ENCODE measurements at places on chromosomes 1 and 21.

DNA sequence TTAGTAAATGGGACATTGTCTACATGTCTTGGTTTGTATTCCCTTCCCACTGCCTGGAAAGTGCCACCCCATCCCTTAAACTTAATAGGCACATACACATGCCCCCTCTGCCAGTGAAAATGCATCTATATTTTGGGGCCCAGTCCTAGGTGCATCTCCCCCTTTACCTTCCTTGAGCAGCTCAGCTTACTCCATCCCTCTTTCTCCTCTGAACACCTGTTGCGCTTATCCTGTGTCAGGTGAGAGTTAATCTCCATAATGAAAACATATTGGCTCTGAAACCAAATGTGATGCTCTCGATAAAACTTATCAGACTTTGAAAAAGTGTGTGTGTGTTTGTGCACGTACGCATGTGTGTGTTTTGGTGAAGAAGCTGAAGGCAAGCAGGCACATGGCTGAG is 15.4 kb upstream of the SUCO start:
- no peak for DNase-seq

- no peak for DNase-seq
Measured at GRCh38 chr1:41355356-41355755, 5.9 kb upstream of the FOXO6 start.

DNA sequence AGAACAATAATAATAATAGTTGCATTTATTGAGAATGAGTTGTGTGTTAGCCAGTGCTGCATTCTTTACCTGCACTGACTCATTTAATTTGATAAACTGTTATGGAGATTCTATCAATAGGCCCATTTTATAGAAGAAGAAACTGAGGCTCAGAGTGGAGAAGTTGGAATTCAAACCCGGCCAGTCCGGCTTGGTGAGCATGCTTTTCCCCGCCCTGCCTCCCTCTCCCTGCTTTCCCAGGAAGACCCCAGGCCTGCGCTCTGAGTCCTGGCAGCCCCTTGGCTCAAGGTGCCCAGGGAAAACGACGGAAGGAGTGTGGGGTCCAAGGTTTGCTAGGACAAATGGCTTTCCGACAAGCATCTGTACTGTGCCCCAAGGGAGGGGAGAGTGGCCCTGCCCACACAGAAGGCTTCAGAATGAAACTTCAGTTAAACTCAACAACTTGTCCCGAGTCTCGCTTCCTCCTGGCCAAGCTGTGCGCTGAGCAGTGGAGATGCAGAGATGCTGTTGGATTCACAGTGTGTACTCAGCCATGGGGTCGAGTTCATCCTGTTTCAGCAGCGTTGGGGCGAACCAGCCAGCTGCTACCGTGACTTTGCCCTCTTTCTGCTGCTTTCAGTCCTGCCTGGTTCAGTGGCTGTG is 23.3 kb upstream of the PADI6 start:
- no peak for DNase-seq

GRCh38 chr1:43743206-43743605 is 35.9 kb downstream of the ST3GAL3 start:
- no peak for DNase-seq

GRCh38 chr1:36176106-36176949 is 20.4 kb downstream of the MAP7D1 start:
- DNase-seq: no peak

DNA sequence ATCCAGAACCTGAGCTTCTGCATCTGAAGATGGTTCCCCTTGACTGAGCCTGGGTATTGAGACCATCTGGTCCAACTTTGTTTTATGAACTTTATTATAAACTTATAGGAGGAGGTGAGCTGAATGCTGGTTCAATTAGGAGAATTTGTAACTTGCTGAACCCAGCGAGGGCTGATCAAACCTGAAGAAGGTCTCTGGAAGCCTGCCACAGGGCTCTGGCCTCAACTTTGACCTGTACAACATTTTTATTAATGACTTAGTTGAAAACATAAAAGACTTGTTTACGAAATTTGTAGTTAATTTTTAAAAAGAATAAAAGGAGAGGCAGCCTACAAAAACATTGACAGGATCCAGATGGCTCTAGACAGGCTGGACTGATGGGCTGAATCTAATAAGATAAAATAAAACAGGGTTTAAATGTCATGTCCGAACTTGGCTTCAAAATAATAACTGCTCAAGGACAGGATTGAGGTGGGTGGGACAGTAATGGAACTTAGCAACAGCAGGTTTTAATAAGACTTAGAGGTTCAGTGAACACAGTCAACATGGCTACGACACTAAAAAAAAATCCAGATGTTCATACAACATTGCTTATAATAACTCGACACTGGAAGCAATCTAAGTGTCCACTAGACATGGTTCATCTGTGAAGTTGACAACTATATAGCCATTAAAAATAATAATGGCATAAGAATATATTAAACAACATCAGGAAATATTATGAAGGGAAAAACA is 53.4 kb upstream of the GJB5 start:
- no peak for DNase-seq

DNA sequence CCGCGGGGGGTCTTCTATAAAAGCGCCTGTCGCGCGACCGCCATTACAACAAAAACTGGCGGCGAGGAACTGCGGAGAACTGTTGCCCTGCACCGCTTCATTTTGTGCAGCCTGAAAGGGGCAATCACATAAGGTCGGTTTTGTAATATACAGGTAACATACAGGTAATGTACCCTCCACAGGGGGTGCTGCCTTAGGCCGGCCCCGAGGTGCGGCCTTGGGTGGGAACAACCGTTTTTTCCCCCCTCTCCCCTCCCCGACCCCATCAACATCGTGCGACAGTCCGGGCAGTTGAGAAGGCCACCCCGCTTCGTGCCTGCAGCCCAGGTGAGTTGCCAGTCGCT is at the start of gene BRDT:
Gene BRDT (plus strand): TSS at position 46 of the 344 bp plus-strand sequence. CDS start 13,354 bp downstream, outside the sequence.
- DNase-seq: no peak

All from Ammon's horn (tissue), 1 donor.